Suppressor macrophage treated with lipopolysaccharide for 4 hours (primary cell): ENCODE measurements at places on chromosomes 1 and 21.
A peak's percentile ranks its signal among the peaks of the same experiment; 100 is the strongest.

DNA sequence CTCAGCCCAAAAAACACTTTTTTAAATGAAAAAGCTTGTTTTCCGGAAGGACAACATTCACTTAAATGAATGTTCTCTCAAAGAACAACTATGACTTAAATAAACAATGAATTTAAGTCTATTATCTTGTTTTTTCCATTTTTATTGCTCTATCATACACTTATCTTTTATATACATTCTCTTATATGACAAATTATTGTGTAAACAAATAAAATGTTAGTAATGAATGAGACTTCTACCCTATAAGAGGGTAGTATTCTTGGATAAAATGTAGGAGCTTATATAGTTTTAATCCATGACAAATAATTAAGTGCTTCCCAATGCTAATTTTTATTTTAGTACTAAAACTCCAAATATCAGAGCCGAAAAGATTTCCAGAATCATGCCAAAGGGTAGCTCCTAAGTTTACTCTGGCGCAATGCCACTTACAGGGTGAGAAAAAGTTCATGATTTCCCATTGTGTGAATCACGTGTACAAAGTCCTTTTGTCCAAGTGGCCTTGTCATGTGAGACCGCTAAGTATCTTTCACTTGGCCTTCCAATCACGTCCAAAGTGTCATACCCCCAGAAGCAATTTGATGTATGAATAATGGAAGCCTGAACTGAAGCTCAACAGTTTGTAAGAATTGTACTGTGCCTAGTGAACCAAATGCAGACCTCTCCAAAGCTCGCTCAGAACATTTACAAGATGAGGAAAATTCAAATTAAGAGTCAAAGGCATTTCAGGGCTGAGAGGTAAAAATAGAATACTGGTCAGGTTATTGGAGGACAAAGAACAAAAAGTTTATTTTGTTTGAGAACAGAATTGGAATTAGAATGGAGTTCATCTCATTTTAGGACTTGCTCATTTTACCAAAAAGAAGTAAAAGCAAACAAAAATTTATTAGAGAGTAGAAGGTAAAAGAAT, 56.6 kb upstream of the C1orf21 start:
- no peak for DNase-seq

- DNase-seq = no peak
These were observed 163.9 kb downstream of the SLC45A1 start for GRCh38 chr1:8481650-8482380.

- no peak for DNase-seq
These were observed 1343.3 kb upstream of the ADGRL2 start for GRCh38 chr1:80457409-80457808.

DNA sequence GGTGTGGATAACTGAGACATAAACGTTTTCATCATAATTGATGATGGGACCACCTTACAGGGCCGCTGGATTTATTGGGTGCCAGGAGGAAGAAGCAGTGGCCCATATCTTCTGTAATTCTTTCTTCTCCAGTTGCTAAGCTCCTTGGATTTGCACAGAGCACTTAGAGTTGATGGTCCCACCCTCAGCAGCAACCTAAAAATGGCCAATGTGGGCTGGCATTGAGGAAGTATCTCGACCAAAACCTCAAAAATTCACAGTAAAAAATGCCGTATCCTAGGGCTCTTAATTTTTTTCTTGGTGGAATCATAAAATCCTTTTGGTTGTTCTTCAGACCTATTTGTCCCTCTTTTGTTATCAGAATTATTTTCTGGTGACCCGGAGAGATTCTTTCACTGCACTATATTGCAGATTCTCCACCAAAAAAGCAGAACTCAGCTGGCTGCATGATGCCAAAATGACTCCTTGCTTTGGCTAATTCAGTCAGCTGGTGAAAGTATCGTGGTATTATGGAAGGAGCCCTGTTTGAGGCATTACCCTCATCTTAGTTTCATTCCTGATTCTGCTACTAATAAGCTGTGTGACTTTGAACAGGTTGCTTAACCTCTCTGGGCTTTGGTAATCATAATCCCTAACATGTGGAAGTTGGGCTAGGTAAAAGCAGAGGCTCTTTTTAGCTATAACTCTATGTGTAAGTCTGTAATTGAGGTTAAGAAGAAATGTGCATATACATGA, 27.6 kb downstream of the KIRREL1 start:
- DNase-seq = peak; percentile 62

GRCh38 chr1:94120991-94121390, at the start of gene ABCA4:
TSS of gene ABCA4 (minus strand) at chr1:94121148. CDS start at chr1:94121045, 103 bp downstream.
- no peak for DNase-seq

DNA sequence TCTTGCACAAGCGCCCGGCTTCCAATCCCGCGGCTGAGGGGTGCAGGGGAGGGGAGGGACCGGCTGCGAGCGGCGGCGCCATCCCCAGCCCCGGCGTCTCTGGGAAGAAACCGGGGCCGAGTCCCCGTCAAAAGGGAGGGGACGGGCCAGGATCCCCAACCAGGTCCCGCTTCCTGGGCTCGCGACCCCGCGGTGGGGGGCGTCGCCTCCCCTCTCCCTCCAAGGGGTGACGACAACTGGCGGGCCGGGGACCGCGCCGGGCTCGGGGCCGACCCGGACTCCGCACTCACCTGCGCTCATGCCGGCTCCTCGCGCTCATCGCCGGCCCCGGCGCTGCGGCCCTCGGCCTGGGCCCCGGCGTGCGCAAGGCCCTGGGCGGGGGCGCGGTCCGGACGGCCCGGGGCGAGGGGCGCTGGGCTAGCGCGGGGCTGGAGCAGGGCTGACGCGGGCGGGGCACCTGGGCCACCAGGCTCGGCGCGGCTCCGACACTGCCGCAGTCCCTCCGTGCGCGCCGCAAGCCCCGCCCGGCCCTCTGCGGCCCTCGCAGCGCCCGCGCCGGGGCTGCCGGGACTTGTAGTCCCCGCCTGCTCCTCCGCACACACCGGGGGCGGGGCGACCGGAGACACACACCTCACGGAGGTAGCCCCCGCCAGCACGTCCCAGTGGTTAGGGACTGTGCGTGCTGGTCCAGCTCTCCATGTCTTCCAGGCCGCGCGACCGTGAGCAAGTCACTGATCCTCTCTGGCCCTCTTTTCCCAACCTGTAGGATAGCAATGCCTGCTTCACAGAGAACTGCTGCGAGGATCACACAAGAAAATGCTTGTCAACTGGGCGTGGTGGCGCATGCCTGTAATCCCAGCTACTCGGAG, at the start of gene ATP13A2:
Gene ATP13A2, minus strand, starts transcription at position 490 of the 869 bp plus-strand sequence. Its CDS starts 190 bp downstream, at position 300.
- DNase-seq = peak; percentile 82

DNA sequence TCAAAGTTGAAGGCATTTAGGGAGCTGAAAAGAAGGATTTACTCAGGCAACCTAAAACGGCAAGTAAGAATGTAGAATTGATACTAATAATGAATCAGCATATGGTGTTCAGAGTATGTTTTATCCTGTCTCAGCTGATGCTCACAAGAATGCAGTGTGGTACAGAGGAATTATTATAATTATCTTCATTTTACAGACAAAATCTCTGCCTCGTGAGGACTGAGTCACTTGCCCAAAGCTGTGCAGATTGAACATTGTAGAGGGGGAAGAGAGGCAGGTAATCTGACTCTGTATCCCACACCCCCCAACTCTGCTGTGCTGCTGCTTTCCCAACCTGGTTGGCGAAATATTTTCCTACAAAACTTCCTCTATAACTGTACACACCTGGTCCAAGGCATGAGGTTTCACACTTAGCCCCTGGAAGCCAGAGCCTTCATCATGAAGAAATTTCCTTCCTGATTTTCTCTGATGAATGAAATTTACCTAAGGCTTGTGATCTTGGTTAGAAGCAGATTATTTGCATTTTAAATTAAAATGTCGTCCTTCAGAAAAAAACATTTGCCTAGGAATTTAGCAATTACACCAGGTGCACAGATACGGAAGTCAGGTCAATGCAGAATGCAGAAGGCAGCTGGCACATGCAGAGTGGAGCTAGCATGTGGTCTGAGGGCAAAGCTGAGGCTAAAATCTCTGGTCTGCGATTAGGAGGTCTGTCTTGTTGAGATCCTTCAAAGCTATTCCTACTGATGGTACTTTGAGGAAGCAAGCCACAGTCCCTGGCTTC, 52.8 kb downstream of the DPT start:
- DNase-seq = no peak
